H7 (cell line): ENCODE measurements at places on chromosomes 2 and 18. TPM values are rescaled to one million over a fixed set of nuclear protein-coding genes. Genes with fewer than 3 reads are reported as not detected.

DNA sequence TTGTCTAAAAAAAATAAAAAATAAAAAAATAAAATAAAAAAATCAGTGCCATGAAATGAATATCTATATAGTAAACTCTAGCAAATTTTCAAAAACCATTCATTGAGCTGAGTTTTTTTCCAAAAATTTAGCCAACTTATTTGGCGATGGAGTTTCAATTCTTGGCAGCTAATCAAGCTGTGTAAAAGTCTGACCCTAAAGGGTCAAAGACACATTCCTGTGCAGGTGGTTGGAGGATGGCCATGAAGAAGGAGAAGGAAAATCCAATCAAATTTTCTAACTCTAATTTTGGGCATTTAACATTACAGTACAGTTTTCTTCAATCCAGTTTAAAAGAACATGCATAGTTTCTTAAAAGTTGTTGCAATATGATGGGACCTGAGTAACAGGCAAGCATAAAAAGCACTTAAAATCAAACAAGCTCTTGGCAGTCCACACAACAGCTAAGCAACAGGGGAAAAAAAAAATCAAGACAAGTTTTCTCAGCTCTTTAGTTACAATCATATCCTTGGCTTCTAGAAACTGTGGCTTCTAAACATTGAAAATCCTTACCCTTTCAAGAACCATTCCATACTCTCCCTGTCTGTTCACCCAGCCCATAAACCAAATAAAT is 54.5 kb downstream of the ACVR1 start:
- DNase-seq = no peak

DNA sequence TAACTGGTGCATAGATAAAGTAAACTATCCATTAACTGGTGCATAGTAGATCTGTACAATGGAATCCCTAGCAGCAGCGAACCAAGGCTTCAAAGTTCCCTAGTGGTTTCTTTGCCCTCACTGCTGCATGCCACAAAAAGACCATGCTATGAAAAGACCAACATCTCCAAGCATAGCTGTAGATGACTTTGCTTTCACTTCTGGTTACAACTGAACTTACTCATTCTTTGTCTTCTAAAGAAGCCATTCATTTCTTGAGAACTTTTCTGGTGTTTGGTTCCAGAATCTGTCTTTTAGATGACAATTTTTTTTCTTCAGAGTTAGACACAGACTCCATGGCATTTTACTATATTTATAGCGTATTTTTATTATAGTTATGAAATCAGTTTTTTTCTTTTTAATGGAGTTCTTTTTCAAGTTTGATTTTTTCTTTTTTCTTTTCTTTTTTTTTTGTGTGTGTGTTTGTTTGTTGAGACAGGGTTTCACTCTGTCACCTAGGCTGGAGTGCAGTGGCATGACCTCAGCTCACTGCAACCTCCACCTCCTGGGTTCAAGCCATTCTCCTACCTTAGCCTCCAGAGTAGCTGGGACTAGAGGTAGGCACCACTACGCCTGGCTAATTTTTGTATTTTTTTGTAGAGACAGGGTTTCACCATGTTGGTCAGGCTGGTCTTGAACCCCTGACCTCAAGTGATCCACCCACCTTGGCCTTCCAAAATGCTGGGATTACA is 63.6 kb downstream of the SLC35F5 start:
- DNase-seq = no peak

DNA sequence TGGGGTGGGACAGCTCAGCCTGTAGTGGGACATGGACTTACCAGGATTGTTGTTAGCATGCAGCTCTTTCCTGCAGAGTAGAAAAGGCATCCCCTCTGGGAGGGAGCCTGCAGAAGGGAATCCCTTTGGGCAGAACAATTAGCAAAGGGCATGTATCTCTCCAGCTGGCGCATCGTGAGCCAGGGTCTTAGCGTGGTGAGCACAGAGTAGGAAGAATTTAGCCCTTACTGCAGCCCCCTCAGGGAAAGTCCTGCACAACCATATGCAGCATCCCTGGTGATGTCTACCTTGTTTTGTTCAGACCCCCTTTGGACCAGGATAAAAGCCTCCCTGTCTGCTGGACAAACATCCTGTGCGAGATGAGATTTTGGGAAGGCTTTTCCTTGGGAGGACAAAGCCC is 292.1 kb downstream of the SLC4A3 start:
- DNase-seq = no peak

GRCh38 chr2:124953921-124954320 is 928.8 kb downstream of the CNTNAP5 start:
- DNase-seq = no peak

GRCh38 chr2:175005733-175006264 is 618 bp upstream of the CHN1 start:
- DNase-seq = no peak

GRCh38 chr2:31810200-31810917 is 200.4 kb downstream of the MEMO1 start:
- DNase-seq = no peak

DNA sequence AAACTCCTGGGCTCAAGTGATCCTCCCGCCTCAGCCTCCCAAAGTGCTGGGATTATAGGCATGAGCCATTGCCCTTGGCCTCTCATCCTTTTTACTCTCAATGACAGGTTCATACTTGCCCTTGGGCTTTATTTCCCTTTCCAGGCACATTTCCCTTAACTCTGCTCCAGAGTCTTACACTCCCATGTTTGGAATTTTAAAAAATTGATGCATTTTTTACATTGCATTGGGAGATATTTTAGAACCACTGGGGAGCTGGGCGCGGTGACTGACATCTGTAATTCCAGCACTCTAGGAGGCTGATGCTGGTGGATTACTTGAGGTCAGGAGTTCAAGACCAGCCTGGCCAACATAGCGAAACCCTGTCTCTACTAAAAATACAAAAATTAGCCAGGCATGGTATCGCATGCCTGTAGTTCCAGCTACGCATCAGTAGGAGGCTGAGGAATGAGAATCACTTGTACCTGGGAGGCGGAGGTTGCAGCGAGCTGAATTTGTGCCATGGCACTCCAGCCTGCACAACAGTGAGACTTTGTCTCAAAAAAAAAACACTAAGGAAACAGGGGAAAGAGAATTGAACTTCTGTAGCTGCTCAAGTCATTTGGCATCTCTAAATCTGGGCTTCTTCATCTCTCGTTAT is 18.2 kb downstream of the TGIF1 start:
- DNase-seq = no peak

- no peak for DNase-seq
Observed at GRCh38 chr18:78892177-78892576, 87.4 kb upstream of the SALL3 start.

DNA sequence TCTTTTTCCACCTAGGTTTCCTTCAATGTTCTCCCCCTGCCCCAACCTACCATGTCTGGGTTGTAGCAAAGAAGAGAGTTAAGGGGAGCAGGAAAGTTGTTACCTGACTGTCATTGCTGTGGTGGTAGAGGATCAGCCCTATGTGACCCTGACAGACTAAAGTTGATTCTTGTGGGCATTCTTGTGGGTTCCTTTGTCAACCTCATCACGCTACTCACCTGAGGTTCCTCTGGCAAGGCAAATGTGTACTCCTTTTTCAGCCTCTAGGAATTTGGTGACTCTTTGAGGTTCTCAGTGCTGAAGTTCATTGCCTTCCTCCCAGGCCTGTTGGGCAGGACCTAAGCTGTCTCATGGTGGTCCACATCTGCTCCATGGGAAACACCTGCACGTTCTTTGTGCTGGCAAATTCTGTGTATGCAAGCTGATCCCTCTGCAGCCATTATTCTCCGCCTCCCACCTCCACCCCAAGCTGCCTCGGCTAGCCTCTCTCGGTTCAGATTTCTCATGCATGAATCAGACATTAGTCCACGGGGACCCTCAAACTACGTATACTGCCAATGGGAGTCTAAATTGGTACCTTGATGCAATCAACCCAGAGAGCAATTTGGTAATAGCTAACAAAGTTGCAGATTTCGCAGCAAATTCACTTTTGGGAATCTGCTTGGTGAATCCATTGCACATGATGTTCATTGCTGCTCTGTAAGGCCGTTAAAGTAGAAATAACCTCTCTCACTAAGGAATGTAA is 1.5 kb upstream of the GMCL1 start:
- DNase-seq = no peak

DNA sequence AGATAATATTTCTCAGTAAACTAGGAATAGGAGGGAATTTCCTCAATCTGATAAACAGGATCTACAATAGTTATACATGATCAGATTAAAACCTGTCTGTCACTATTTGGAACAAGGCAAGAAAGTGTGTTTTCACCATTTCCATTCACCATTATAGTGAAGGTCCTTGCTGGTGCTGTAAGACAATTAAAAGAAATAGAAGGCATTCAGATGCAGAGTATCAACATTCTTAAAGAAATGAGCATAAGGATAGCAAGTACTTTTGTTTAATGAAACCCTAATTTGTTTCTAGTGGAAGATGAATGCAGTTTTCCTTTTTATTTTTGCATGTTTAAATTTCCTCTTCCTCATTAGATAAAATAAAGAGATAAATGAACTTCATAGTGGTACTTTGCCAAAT is 693.7 kb downstream of the PLCL1 start:
- no peak for DNase-seq

DNA sequence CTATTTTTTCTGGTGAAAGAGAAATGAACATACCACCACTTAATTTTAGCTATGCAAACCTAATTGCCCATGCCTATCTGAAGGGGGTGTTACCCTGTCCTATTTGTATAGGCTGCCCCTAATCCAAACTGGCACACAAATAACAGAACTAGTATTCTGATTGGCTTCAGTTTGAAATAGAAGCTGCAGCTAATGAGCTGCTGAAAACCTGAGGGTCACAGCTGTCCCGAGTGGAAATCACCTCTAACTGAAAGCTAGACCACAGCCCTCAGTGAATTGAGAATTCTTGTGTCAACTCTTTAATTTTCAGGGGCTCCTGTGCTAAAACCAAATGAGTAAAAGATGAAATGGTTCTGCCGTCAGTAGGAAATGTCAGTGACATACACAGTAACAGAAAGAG is 28.7 kb downstream of the CCDC141 start:
- no peak for DNase-seq

DNA sequence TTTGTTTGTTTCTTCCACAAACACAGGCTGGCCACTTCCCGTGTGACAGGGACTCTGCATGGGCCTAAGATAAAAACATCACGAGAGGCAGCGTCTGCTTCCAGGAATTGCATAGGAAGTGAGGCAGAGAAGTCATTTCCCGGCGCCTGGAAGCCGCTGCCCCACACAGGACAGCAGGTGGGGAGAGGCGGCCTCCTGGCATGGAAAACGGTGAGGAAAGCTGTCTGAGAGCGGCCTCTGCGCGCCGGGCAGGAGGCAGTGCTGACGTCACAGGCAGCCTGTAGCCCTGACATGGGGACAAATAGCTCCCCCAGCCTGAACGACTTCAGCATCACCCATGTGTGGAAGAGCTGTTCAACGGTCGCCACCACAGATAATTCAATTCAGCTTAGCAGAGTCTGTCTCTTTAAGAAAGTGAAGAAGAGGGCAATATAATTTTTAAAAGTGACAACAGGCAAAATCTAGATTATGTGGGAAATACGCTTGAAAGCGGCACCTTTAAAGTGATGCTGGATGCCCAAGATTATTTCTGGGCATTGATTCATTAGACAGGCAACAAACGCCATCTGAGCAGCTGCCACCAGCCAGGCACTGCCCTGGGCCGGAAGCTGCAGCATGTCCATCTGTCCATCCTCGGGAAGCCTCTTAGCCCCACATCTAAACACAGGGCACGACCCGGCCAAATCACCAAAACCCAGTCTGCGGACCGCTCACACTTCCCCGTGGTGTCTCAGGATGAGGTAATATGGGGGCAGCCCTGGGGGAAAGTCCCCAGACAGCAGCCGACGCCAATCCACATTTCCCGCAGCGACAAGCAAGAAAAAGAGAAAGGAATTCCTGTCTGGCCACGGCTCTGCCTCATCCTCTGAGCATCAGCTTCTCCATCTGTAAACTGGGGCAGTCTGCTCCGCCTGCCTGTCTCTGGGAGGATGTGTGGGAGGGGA is 138.9 kb downstream of the PXDN start:
- peak; percentile 69 for DNase-seq

- no peak for DNase-seq
Observed at GRCh38 chr2:117774716-117775115, 39.8 kb upstream of the DDX18 start.

GRCh38 chr2:204184226-204184625 is 247.7 kb downstream of the ICOS start:
- DNase-seq = no peak

Gene ALLC
- total RNA-seq = not detected in 2 replicates

Gene LINC00305
- not detected in 2 replicates for total RNA-seq

Gene UGT1A3
- total RNA-seq = not detected in 2 replicates

Gene C2orf72
- total RNA-seq = 0.69 and 1.2 TPM in 2 replicates

Gene GRB14
- 3.9 and 6.0 TPM in 2 replicates for total RNA-seq

Gene REG1B
- total RNA-seq = not detected in 2 replicates

Gene TEKT4
- not detected in 2 replicates for total RNA-seq

Gene LOXL3
- 6.6 and 7.7 TPM in 2 replicates for total RNA-seq

Gene PROM2
- total RNA-seq = 1.1 and 1.8 TPM in 2 replicates

Gene SDC1
- 27.2 and 38.5 TPM in 2 replicates for total RNA-seq

Gene DHX57
- 16.2 and 16.3 TPM in 2 replicates for total RNA-seq

Gene IL36B
- total RNA-seq = not detected in 2 replicates

Gene COL5A2
- 130 and 149 TPM in 2 replicates for total RNA-seq

Gene CPO
- 2.4 and 3.9 TPM in 2 replicates for total RNA-seq

Gene POTEF
- 0.69 and 1.3 TPM in 2 replicates for total RNA-seq

Gene CCDC93
- total RNA-seq = 9.0 and 13.6 TPM in 2 replicates

Gene TRIM54
- 3.4 and 5.5 TPM in 2 replicates for total RNA-seq

Gene GPBAR1
- total RNA-seq = 0.11 TPM in 1 of 2 replicates, not detected in the other

Gene RAB6C
- total RNA-seq = not detected in 2 replicates

Gene RALBP1
- total RNA-seq = 59.1 and 74.5 TPM in 2 replicates
